Stimulated activated CD4-positive, alpha-beta T cell treated with anti-CD3 and anti-CD28 coated beads, Interleukin-12 subunit alpha, Interleukin-12 subunit beta, amount 100 ng/mL, for 4 hours (primary cell): ENCODE measurements at places on chromosomes 3 and 15.

GRCh38 chr15:41933771-41934170 is 38.6 kb downstream of the EHD4 start:
- DNase-seq, result no peak

- no peak for DNase-seq
These were observed 97.2 kb upstream of the TMCO5A start for GRCh38 chr15:37837276-37837675.

- no peak for DNase-seq
These were observed 15.5 kb downstream of the FSD2 start for GRCh38 chr15:82790321-82790720.

DNA sequence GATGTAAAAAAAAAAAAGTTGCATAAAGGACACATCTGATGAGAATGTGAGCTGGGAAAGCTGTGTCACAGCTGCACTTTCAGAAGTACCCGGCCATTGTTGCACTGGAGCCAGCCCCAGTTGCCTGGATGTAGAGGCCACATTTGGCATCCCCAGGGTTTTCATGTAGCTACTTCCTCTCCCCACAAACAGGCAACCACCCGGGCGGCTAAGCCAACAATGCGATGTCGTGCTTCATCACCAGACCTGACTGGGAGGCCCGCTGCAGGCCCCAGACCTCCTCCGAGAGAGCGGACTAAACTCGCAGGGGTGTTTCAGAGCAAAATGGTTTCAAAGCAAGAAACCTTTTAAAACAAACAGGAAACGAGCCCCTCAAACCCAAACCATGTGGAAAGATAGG is 142.3 kb downstream of the TMCO5A start:
- DNase-seq, result no peak

GRCh38 chr15:46786590-46787285 is 930.6 kb upstream of the SEMA6D start:
- DNase-seq, result no peak

DNA sequence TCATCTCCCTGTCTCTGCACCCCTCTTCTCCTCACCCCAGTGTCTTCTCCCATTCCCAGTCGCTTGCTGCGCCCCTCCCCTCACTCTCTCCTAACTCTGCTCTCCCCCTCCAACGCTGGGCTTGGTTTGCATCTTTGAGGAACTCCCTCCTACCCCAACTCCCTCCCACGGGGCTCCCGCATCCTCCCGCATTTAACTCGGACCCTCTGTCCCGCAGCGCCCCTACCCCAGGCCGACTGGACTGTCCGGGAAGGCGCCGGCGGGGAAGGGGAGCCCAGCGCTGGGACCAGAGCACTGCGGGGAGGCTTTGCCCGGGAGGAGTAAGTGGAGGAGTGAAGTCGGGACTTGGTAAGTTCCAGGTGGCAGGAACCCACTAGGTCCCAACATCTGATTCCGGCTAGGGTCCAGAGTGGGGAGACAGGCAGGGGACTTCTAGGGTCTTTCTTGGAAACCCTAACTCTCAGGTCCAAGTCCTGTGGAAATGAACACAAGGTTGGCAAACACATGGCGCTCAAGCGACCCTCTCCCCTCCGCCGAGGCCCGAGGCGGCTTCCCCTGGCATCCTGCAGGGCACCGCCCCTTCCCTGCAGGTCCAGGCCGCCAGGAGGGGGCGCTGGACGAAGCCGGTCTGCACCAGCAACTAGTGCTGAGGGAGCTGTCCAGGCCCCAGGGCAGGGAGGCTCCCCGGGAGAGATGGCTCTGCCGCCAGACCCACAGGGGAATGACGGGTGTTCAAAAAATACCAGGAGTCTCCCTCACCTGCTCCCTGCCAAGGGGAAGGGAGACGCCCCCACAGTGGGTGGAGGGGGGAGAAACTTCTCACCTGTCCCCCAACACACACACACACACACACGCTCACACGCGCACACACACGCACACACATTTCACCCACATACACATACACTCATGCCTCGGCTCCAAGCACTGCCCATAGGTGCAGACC is 53.2 kb downstream of the LHFPL4 start:
- DNase-seq, result peak; percentile 63

- no peak for DNase-seq
These were observed 24.1 kb upstream of the NOX5 start for GRCh38 chr15:68990231-68990991.

DNA sequence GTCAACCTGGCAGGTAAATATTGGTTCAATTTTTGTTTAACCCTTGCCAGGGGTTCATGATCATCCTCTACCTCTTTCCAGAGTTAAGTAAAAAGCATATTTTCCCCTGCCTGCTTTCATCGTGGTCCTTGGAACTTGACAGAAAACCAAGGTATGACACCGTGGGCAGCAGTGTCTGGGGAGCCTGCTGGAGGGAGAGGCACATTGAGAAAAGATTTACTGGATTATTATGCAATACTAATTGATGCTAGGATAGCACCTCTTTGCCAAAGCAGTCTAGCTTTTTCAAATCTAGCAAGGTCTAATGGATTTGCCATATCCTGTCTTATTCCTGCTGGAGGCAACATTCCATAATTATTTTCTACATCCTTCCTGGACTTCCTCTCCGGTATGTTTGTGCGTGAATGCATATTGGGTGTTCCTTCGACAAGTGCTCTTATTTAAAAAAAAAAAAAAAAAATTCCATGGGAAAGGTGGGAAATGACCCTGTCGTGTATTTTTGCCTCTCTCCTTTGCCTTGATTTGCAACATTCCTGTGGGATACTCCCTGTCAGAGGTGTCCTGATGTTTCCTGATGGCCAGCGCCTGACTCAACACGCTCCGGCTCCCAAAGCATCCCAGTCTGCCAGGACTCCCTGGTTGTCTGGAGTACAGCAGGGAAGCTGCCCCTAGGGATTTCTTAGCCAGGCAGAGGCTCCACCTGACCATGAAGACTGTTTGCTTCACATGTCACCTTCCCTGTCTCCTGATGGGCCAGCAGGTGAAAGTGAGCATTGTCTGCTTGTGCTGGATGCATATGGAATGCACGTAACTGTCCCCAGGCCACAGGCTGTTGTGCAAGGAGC is 6.3 kb downstream of the BHLHE40 start:
- no peak for DNase-seq

DNA sequence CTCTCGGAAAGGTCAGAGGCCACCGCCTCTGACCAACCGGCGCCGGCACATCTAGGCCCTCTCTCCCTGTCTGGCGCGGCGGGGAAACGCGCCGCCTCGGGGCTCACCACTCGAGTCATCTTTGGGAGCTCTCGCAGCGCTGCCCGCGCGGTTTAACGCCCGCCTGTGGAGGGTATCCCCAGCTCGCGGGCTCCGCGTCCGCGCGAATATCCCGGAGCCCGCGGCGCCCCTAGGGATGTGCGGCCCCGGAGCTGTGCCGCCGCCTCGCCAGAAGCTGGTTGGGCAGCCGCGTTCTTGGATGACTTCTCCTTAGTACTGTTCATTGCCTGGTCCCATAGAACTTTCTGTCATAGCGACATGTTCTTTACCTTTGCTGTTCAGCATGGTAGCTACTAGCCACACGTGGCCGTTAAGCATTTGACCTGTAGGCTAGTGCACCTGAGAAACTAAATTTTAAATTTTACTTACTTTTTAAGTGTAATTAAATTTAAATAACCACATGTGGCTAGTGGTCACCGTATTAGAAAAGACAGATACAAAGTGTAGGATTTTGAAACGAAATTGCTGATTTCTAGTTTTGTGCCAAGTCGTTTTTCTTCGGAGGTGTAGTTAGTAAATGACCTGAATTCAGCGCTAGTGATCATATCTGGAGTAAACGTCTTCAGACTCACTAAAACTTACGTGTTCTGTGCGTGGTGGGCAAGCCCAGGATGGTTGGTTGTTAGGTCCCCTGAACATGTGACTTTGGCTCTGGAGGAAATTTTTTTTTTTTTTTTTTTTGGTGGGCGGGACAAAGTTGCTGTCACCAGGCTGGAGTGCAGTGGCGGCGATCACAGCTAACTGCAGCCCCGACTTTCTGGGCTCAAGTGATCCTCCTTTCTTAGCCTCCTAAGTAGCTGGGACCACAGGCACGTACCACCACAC is 835 bp downstream of the ARIH2 start:
- DNase-seq, result peak; percentile 37

DNA sequence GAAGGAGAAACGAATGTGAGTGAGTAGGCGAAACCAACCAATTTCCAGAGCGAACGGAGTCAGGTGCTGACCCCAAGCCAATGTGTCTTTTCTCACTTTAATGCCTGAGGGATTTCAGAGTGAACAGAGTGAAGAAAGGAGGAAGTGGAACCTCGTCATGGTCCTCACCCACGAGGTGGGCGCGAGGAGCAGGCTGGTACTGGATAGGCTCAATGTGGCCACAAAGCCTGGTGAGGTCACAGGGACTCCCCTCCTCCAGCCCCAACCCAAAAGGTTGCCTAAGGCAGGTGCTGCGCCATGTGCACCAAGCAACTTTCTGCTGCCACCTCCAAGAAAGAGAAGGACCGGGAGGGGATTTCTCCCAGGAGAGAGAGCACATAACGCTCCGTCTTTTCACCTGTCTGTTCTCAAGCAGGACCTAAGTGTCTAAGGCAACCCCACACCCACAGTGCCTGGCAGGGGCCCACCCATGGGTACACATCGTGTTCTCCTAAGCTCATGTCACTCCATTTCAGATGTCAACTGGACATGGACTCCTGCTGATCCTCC is 3.8 kb downstream of the NRROS start:
- DNase-seq, result no peak

- DNase-seq, result no peak
These were observed 20.5 kb downstream of the EXOSC7 start for GRCh38 chr3:44996556-44996969.

DNA sequence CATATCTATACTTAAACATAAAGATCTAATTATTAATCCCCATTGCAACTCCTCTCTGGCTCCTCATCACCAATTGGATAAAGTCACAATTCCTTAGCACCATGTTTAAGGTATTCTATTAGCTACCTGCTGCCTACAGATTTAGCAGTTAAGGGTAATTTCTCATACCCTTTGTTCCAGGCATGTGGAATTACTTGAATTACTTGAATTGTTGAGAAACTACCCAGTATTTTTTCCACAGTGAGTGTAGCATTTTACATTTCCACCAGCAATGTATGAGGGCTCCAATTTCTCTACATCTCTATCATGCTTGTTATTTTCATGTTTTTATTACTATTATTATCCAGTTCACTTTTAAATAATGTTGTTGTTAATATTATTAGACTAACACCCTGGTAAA is 86.4 kb downstream of the P2RY1 start:
- DNase-seq, result no peak

- DNase-seq, result no peak
These were observed 69.6 kb downstream of the LMCD1 start for GRCh38 chr3:8571256-8571655.

- DNase-seq, result no peak
These were observed 140.2 kb downstream of the POLQ start for GRCh38 chr3:121405631-121406030.

DNA sequence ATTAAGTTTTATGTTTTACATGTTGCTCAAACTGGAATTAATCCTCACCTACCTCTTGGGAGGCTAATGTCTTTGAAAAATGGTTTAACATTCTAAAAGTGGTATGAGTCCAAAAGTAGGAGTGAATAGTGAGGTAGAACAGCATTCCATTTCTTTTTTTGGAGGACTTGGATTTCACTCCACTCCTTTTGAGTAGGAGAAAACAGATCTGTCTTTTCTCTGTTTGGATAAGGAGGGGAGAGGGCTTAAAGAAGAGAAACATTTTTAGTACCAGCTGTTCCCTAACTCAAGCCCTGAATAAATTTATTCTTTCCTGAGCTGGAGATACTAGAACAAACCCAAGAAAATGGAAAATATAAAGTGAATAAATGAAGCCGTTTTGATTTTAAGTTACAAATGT is 687.9 kb downstream of the MECOM start:
- no peak for DNase-seq

- DNase-seq, result no peak
These were observed 632 bp upstream of the COPS2 start for GRCh38 chr15:49155834-49156627.

DNA sequence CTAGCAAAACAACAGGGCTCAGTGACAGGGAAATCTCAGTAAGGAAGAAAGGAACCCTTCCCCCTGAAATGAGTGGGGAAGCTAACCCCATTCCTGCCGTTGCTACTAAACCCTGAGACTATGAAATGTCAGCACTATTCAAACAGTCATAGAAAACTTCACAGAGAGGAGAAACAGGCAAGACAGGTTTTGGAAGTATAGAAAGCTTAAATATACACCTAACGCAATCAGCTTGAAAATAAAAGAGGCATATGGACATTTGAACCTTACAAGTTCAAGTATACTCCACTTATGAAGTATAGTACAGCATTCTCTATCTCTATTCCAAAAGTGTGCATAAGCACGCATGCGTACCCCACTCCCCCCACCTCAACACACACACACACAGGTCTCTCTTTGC is 17.6 kb upstream of the FRMD4B start:
- DNase-seq, result no peak
